Right atrium auricular region (tissue), 2 donors: ENCODE measurements at places on chromosomes 11 and 22. TPM values are rescaled to one million over a fixed set of nuclear protein-coding genes. Genes with fewer than 3 reads are reported as not detected.

CSTPP1 gene
- 8.1 TPM for total RNA-seq

CAVIN3 gene
- total RNA-seq: 86.7 TPM

DNA sequence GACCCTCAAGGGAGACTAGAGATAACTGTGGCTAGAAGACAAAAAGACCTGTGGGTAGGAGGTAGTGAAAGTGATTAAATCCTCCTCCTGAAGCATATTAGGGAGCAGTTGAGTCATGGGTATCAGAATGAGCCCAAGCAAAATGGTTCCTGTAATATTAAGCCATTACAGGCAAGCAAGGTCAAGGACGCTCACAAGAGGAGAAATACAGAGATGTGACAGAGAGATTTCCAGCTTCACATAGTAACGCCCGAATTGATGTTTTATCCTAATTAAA, 77.7 kb downstream of the FAM76B start:
- H3K4me3 ChIP-seq: no peak overlapping the region
- H3K27me3 ChIP-seq: no peaks in the 10 kb centered on the region
- H3K36me3 ChIP-seq: no peaks in the 10 kb centered on the region
- no peak for DNase-seq
- no peaks in the 10 kb centered on the region for H3K4me1 ChIP-seq

DNA sequence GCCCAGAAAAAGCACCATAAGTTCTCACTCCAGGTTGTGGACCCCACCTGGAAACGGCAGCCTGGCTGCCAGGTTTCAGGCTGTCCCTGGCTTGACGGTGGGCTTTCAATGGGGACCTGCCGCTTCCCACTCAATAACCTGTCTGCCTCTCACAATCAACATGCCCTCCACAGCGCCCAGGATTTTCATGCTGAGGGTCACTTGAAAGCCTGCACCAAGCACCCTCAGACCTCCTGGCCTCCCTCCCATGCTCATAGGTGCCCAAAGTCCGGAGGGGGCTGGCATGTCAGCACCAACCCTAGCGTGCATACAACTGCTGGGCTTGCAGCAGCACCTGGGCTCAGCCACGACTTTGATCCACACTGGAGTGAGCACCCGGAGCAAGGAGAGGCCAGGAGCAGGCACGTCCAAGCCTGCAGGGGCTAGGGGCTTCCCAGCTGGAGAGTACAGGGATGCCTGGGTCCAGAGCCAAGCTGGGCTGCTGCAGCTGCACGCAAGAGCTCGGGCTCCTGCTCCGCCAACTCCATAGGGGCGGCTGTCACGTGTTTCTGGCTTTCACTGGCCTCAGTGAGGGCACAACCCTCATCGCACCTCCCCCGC, 1214.3 kb upstream of the RAG2 start:
- no peak overlapping the region for H3K4me3 ChIP-seq
- DNase-seq: no peak
- H3K36me3 ChIP-seq: no peaks in the 10 kb centered on the region
- H3K27ac ChIP-seq: no peak overlapping the region
- no peaks in the 10 kb centered on the region for H3K4me1 ChIP-seq
